ENCODE measurements at places on chromosomes 3 and 15.

DNA sequence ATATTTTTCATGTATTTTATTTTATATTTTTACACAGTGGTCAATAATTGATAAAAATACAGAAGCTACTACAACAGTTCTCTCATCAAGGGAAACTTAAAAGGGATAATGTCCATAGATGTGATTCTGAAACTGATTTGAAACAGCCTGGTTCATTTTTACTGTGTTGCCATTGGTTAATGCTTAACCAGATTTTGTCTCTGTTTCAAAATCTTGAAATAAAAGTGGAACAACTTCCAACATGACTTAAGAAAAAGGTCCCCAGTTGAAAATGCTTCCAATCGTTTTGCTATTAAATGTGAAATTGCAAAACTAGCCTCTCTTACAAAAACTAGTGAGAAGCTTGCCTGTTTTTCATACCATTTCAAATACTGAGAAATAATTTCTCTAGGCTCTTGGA is 240.7 kb downstream of the LPP start:
- no peak for DNase-seq

DNA sequence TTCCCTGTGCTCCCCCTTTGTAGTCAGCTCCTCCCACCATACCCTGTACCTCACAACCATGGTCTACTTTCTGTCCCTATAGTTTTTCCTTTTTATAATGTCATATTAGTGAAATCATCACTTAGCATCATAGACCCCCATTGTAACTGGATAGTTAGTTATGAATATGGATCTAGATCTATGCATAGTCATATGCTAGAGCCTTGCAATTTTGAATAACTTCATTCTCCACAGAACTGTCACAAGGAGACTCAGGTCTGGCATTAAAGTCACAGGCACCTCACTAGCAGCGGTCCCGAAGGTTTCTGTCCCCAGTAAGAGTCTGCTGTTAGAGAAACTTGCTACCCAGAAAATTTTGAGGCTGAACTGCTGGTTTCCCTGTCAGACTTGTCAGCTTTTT is 102.0 kb upstream of the NUDT16 start:
- DNase-seq = no peak

DNA sequence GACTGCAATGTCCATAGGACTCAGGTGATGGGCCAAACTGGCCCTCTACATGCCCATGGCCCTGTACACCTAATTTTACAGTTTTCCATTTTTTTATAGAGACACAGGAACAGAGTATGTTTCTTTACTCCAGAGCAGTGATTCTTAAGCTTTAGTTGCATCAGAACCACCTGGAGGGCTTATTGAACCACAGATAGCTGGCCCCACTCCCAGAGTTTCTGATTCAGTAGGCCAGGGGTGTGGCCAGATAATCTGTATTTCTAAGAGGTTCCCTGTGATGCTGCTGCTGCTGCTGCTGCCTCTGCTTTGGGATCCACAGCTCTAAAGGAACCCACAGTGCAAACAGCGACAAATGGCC is 5.1 kb downstream of the RBP1 start:
- DNase-seq = peak; percentile 94

DNA sequence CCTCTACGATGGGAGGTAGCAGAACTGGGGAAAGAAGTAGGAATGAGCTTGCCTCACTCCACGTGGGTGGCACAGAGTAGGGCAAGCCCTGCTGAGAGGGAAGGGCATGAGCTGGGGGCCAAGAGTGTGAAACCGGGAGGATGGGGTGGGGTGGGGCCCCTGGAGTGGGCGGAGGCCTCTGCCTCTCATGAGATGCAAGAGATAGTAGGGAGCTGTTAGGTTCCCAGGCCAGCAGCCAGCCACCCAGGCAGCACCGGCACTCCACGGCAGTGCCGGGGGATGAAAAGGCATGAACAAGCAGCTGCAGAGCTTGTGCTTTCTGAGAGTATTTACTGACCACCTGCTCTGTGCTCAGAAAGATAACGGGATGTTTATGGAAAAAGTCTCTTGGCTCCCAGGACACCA is 24.4 kb upstream of the PLA2G4E start:
- no peak for DNase-seq

DNA sequence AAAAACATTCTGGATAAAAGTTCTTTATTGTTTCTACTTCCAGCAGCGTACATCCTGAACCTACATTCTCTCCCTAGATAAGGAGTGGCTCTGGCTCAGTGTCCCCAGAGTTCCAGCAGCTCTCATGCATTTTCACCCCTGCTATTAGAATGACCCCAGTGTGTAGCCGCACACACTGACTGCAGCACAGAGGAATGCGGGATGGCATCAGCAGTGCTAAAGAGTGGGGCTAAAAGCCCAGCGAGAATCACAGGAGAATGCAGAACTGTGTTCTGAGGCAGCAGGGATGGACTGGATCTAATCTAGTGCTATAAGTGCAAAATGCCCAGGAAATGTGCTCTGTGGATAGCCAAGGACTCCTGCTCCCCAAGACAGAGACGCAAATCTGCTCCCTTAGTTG is 66.4 kb upstream of the TJP1 start:
- DNase-seq = no peak

DNA sequence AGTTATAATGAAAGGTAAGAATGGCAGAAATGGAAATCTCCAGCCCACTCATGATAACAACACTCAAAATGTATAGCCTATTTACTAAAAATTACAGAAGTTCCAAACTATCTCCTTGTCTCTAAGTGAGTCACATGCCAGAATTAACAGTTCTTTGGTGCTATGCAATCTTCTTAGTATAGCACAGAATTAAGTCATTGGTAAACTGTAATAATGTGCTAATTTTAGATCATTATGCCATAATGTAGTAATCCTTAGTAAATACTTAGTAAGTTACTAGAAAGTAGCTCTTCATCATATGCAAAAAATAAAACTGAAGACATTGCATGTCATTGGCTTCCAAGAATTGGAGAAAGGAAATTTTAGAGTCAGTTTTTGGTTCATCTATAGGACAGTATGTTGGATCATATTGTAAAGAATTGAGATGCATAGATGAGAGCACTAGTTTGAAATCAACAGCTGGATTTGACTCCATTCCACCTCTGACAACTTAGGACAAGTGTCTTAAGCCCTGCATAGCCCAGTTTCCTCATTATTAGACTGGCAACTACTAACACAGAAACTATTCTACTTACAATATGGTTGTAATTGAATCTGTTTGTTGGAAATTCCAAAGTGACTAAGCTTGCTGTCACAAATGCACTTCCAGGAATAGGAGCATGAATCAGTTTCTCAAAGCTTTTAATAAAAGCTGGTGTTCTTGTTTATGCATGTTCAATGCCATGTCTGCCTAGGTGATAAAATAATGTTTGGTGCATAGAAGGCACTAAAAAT is 40.1 kb upstream of the CD47 start:
- DNase-seq = peak; percentile 96

DNA sequence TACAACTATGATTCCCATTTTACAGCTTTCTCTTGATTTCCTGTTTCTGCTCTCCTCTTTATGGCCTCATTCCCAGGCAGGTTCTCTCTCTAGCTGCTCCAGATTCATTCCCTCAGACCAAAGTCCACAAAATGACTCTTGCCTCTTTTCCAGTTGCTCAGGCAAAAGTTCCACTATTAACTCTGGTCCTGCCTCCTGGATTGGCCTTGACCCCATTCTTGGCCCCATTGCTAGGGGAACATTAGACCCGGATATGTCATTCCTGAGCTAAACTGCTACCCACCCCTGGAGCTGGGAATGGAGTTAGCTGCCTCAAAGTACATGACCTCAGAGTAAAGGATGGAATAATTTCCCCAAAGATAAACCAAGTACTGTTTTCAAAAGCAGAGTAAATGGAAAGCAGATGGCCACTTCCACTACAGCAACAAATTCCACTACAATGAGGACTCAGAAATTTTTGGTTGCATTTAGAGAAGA is 73.0 kb upstream of the GAP43 start:
- DNase-seq = no peak

- DNase-seq = no peak
Measured at GRCh38 chr3:61890167-61890566, 328.8 kb downstream of the PTPRG start.

DNA sequence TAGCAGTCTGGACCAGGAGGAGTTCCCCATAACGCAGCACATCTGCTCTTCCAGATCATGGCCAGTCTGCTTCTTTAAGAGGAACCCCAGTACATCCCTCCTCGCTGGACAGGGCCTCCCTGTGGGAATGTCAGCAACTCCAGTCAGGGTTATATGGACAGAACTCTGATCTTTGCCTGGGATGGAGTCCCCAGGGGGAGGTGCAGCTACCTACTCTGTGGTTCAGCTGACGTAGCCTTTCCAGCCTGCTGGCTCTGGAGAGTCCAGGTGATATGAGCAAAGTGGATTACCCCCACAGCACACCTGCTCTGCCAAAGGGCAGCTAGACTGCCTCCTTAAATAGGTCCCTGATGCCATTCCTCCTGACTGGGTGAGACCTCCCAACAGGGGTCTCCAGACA is 417.1 kb upstream of the EPHA3 start:
- no peak for DNase-seq

- peak; percentile 25 for DNase-seq
Measured at GRCh38 chr15:67241132-67241855, 13.2 kb downstream of the AAGAB start.

- no peak for DNase-seq
Measured at GRCh38 chr3:109355625-109356441, 18.5 kb upstream of the DPPA4 start.

GRCh38 chr3:56125358-56126005 is 342.8 kb downstream of the ERC2 start:
- peak; percentile 60 for DNase-seq

- DNase-seq = no peak
Measured at GRCh38 chr3:136074546-136075170, 109.1 kb downstream of the PPP2R3A start.

DNA sequence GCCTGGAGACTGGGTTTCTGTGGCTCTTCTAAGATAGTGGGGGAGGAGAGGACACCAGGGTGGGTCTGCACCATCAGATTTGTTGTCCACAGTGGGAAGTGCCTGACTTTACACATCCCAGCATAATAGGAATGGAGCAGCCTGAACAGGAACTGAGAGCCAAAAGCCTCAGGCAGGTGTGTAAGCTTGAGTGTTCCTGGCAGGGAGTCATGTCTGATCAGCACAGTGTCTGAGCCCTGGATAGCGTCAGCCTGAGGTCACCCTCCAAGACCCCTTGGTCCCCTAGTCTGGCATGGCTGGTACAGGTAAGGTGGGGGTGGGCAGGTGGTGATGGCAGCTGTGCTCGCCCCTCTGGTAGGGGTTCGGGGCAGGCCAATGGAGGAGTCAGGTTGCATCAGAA is 20.2 kb downstream of the INSYN1 start:
- DNase-seq = peak; percentile 51

DNA sequence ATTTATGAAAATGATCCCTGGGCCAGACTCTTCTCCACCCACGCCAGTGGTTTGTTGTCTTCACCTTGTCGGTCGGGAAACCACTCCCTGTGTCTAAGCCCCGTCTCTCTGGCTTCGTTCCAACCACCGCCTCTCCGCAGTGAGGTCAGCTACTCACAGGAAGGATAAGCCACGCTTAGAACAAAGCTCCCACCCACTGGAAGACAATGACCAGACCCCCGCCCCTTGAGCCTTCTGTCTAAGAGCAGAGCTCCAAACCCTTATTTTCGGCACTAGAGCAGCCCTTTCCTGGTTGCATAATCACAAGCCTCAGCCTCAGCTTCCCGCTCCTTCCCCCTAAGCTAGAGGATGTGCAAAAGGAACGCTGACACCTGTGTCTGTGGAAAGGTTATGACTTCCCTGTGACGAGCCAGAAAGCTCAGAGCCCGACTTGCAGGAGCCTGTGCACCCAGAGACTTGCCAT is 114.9 kb upstream of the MEF2A start:
- peak; percentile 90 for DNase-seq

GRCh38 chr3:174776636-174777035 is 82.5 kb upstream of the NAALADL2 start:
- peak; percentile 33 for DNase-seq

- DNase-seq = no peak
Measured at GRCh38 chr15:80822676-80823075, 43.5 kb downstream of the CEMIP start.

GRCh38 chr15:51135276-51135675 is 40.6 kb upstream of the TNFAIP8L3 start:
- DNase-seq = peak; percentile 28

DNA sequence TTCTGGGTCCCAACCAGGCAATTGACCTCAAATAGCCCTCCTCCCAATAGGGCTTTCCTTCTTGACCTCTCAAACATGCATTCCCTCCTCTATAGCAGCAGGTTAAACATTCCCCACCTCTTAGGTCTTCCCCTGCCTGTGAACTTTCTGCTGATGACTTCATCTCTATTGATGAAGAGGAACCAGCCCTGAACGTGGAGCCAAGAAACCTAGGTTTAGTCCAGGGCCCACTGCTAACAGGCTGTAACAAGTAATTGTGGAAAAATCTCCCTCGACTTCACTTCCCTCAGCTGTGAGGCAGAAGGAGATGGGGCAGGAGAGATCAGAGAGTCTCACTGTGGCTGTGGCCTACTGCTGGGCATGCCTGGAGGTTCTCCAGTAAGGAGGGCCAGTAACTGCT is 24.7 kb downstream of the ILDR1 start:
- no peak for DNase-seq

GRCh38 chr15:101170568-101171350 is 81.1 kb downstream of the CHSY1 start:
- DNase-seq = peak; percentile 87

- peak; percentile 47 for DNase-seq
Measured at GRCh38 chr3:182533394-182533793, 259.9 kb upstream of the ATP11B start.

- peak; percentile 92 for DNase-seq
Measured at GRCh38 chr3:18153571-18154173, 271.5 kb downstream of the SATB1 start.

GRCh38 chr3:8864402-8865350 is 95.3 kb upstream of the OXTR start:
- no peak for DNase-seq

DNA sequence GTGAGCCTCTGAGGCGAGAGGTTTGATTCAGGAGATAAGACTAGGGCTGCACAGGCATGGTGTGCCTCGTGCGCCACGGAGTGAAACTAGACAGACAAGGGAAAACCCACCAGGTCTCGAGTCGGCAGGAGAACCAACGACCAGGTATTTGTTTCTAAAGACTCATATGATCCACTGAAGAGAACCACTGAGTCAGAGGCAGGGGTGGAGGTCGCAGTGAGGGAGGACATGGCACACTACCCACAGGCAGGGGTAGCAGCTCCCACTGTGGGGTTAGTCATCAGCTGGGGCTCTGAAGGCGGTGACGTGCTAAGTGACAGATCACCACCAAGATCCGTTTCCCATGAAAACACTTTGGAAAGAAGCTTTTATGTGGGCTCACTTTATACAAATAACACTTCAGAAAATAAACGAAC is 45.7 kb downstream of the CHSY1 start:
- peak; percentile 33 for DNase-seq
